Activated CD8-positive, alpha-beta memory T cell treated with anti-CD3 and anti-CD28 coated beads, Interleukin-2, amount 50 U/mL, for 4 hours (primary cell): ENCODE measurements at places on chromosomes 2 and 18.

DNA sequence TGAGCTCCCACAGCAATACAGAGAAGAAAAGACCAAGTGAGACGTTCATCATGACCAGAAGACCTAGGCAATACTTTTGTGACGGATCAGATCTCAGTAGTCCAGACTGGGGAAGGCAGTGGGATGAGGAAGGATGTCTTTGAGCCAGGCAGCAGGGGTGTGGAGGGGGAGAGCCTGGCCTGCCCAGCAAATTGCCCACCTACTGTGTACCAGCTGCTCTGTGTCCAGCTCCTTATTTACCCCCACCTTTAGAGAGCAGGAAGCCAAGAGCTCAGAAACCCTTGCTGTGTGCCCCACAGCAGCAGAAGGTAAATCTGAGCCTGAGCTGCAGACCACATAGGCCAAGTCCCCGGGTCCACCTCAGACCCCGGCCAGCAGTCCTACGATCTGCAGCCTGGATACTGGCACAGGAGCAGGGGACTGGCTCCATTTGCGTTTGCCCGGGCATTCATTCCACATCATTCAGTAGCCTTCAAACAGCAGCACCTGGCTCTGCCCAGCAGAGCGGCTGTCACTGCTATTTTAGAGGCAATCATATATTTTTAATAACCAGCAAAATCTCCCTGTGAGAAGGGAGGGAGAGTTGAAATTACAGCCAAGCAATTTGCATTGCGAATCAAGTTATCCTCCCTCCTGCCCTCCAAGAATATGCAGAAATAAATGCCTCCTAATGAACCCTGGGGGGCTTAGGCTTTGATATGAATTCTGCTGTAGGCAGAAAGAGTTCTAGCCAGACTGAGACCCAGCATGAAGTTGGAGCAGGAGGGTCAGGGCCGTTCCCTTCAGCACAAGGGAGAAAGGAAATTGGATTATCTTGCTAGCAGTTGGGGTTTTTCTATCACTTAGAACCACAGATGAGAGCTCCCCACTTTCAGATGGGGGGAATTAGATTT, 110.0 kb upstream of the FZD7 start:
- DNase-seq, result no peak

DNA sequence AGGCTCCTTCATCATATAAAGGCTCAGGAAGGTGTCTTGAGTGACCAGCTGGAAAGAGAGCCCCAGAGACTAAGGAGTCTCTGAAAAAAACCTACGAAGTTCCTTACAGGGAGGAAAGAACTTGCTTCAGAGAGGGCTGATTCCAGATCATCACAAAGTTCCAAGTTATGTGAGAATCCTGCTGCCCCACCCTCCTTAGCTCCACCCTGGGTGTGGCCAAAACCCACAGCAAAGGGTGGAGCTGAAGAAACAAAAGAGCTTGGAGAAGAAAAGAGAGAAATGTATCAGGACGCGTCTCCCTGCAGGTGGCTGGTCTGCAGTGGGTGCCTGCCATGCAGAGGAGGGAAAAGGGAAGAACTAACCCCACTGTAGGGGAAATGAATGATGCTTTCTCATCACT, 32.8 kb upstream of the ZNF396 start:
- no peak for DNase-seq

DNA sequence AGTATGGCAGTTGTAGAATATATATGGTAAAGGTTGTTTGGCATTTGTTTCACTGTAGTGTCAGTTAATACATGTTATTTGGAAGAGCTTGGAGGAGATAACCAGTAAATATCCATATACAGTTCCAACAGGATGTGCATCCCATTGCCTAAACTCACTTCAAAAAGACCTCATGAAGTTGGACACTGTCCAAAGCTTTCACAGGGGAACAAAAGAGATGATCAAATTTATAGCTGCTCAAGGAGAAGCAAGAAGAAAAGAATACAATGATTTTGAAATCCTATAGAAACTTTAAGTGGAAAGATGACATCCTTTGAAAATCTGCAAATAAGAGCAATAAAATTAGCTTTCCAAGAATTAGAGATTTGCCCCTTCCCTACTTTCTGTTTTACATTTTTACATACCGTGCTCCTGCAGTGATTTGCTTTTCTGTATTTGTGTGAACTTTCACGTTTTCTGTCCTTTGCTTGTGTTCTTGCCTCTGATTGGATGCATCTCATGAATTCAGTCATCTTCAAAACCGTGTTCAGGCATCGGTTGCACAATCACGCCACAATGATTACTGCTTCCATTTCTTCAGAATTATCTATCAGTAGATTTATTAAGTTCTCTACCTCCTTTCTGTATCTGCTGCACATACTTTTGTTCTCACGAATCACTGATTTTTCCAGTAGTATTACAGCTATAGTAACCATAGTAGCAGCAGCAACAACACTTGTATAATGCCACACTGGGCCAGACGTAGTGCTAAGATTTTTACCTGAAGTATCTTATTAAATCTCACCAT, 83.8 kb downstream of the PARD3B start:
- no peak for DNase-seq

DNA sequence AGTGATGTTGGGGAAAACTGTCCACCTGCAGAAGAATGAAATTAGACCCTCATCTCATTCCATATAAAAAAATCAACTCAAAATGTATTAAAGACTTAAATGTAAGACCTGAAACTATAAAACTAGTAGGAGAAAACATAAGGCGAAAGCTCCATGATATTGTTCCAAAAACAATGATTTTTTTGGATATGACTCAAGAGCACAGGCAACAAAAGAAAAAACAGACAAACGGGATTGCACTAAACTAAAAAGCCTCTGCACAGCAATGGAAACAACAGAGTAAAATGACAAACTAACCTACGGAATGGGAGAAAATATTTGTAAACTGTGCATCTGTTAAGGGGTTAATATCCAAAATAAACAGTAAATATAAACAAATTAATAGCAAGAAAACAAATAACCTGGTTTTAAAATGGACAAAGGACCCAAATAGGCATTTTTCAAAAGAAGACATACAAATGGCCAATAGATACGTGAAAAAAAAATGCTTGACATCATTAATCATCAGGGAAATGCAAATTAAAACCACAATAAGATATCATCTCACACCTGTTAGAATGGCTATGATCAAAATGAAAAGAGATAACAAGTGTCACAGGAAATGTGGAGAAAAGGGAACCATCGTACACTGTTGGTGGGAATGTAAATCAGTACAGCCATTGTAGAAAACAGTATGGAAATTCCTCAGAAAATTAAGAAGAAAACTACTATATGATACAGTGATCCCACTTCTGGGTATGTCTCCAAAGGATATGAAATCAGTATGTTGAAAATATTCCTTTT, 26.6 kb downstream of the LRRFIP1 start:
- no peak for DNase-seq

DNA sequence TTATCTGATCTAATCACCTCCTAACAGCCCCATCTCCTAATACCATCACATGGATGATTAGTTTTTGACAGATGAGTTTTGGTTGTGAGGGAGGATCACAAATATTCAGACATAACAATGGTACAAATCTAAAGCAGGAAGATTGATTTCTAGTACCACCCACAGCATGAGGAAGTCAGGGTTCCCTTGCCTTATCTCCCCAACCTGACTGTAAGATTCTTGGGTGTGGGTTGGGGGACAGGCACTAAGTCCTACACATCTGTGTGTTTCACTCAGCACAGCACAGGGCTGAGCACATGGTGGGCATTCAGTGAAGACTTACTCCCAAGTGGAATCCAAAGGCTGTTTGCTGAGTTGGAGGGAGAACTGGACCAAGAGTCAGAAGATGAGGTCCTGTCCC, 93.8 kb upstream of the CXCR4 start:
- no peak for DNase-seq

DNA sequence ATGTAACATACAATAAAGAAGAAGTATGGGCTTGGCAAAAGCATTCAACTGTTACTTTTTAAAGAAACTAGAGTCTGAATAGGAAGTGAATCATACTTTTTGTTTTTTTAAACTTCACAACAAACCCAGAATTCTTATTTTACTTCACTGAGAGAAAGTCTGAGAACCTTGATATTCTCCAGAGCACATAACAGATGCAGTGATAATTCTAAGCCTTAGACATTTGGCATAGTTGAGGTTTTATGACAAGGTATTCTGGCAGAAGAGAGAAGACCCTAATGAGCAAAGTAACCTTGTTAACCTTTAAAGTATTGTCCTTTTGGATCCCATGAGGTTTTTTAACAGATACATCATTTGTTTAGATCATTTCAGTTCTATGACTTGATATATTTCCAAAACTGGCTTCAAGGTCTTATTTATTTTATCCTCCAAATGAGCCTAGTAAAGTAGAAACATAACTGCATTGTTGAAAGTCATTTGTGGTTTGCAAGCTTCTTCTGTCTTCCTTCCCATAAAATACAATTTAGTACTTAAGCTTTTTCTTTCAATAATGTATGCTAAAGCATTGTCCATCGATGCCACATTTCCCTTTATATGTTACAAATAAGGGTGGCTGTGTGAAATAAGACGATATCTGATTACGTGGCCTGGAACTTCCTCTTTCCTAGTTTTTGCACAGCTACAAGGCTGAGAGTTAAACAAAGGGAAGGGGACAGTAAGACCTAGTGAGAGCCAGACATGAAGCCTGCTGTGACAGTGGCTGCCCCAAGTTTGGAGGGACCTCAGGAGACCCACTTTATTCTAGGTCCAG, 86.1 kb upstream of the ITPRID2 start:
- DNase-seq, result no peak

DNA sequence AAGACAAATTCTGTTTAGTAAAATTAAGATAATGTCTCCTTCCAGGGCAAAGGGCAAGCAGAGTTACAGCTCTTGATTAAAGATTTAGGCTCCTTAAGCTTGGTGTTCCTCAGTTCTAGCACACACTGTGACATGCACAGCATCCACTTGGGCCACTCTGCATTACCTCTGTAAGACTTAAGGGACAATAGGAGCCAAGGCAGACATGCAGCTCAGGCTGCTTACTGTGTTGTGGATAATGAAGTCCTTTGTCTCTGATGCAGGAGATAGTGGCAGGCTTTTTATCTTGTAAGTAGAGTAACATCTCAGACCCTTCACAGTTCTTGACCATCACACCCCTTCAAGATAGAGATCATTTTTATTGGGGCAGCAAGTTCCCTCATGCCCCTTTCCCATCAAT, 31.2 kb downstream of the RBM45 start:
- no peak for DNase-seq

DNA sequence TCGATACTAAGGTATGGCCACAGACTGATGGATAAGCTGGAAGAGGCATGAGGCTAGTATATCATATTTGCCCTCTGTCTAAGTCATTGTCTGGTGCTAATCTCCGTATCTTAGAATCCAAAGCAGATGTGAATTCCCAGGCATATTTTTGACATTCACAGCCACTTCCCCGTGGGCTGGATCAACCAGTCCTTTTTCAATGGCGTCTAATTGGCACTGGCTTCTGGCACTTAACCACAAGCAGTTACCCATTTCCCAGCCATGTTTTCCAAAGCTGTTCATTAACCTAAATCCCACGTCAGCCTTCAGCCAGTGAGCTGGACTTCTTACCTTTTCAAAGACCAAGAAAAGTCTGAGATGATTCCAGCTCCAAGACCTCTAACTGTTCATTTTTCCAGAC, 20.7 kb upstream of the ZNF407 start:
- no peak for DNase-seq

GRCh38 chr2:28632791-28633190, 118.8 kb upstream of the PPP1CB start:
- DNase-seq, result no peak

GRCh38 chr2:140695155-140695554, 1435.7 kb downstream of the LRP1B start:
- no peak for DNase-seq

- no peak for DNase-seq
Measured at GRCh38 chr2:191329841-191330240, 84.6 kb downstream of the MYO1B start.

DNA sequence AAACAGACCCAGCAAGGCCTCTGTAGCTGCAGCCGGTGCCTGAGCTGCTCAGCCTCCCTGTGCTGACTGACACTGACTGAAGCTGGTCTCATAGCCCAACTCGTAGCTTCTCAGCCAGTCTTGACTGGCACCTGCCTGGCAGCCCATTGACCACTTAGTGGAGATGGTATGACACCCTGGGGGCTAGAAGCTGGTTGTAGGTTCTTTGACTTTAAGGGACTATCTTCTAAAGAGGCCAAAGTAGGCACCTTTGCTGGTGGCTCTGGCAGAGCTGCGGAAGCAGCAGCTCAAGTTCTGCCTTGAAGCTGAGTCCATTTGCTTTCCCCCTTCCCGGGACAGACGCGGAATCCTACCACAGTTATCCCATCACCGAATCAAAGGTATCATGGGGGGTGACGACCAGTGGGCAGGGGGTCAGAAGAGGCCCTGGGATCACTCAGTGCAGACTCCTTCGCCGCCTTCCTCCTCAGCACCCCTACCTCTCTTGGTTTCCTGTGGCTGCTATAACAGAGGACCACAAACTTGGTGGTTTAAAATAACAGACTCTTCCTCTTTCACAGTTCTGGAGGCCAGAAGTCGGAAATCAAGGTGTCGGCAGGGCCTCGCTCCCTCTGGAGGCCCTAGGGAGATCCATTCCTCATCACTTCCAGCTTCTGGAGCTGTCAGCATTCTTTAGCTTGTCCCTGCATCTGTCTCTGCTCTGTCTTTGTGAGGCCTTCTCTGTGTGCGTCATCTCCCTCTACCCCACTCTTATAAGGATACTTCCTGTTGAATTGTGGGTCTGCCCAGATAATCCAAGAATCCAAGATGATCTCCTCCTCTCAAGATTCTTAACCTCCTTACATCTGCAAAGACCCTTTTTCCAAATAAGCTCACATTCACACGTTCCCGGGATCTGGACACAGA, 13.7 kb upstream of the FOSL2 start:
- no peak for DNase-seq

DNA sequence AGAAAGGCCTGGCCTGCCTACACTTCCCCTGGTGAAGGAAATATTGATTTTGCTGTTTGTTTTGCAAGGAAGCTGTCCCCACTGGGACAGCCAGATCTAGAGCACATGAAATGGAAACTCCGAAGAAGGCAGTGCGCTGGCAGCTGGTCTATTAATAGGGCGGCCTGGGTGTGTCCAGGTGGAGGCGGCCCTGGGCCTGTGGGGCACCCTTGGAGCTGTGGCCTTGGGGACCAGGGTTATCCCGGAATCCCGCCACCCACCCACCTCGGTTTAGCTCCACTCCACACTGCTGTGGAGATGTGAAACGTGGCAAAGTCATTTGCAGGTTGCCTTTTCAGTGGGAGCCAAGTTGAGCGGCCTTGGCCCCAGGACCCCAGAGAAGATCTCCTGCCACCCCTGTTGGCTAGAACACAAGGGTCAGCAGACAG, 204.3 kb downstream of the KLHL29 start:
- DNase-seq, result no peak

- DNase-seq, result no peak
Measured at GRCh38 chr2:158917121-158917520, 51.3 kb upstream of the TANC1 start.

DNA sequence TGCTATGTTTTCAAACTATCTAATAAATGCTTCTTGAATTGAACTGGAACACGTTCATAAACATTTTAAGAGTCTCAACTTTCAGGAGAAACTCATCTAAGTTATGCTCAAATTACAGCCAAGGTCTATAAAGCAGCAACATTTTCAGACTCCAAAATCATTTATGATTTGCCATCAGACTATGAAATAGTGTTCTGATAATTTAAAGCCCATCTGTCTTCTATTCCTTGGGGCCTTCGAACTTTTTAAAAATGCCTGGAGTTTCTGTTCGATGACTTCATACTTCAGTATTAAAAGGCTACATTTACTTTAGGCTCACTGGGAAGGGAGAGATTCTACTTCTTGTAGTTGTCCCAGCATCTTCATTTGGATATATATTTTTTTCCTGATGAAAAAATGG, 73.6 kb upstream of the NXPH2 start:
- DNase-seq, result no peak

- DNase-seq, result no peak
Measured at GRCh38 chr2:65598996-65599395, 166.6 kb upstream of the SPRED2 start.

- DNase-seq, result no peak
Measured at GRCh38 chr2:197092431-197092830, 165.9 kb upstream of the PGAP1 start.
